ENCODE measurements at places on chromosomes 6 and 20.
A peak's percentile ranks its signal among the peaks of the same experiment; 100 is the strongest.

- peak overlapping the region; percentile 29 for H3K4me3 ChIP-seq
- no peak for DNase-seq
- no peaks in the 10 kb centered on the region for H3K4me1 ChIP-seq
- H3K27ac ChIP-seq: no peak overlapping the region
Measured at GRCh38 chr6:158226655-158227512, 58.7 kb downstream of the GTF2H5 start.

- no peaks in the 10 kb centered on the region for H3K4me1 ChIP-seq
- no peak overlapping the region for H3K4me3 ChIP-seq
- DNase-seq: no peak
- no peak overlapping the region for H3K27ac ChIP-seq
- no peaks in the 10 kb centered on the region for H3K27me3 ChIP-seq
- H3K36me3 ChIP-seq: no peaks in the 10 kb centered on the region
Measured at GRCh38 chr6:40394381-40394780, 192.8 kb downstream of the LRFN2 start.

- DNase-seq: no peak
- peaks cover 2% of the 10 kb centered on the region for H3K4me1 ChIP-seq
- H3K36me3 ChIP-seq: no peaks in the 10 kb centered on the region
Measured at GRCh38 chr6:162636167-162636566, 91.4 kb downstream of the PRKN start.

GRCh38 chr20:41862476-41862875 is 244.3 kb upstream of the CHD6 start:
- H3K36me3 ChIP-seq: no peaks in the 10 kb centered on the region
- H3K27ac ChIP-seq: no peak overlapping the region
- no peak for DNase-seq
- H3K4me3 ChIP-seq: no peak overlapping the region

DNA sequence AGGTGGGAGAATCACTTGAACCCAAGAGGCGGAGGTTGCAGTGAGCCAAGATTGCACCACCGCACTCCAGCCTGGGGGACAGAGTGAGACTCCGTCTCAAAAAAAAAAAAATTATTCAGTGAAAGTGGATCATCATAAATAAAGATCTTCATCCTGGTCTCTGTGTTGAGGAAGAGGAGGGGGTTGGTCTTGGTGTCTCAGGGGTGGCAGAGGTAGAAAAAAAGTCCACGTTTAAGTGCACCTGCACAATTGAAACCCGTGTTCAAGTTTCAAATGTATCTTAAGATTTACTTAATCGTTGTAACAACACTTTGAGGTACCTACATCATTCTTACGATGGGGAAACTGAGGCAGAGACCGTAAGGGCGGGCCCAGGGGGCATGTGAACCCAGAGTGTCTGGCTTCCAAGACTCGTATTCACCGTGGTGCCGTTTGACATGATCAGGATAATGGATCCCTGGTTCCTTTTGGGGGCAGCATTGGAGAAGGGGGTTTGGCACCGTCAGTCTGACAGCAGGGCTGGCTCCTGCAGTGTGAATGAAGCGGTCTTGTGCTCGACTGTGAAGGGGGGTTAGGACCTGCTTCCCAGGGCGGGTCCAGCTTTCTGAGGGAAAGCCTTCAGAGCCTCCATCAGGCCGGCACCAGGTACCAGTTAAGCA is 32.9 kb upstream of the ID1 start:
- peaks cover 8% of the 10 kb centered on the region for H3K4me1 ChIP-seq
- H3K36me3 ChIP-seq: peaks cover 3% of the 10 kb centered on the region
- peak overlapping the region; percentile 91 for H3K27ac ChIP-seq
- no peaks in the 10 kb centered on the region for H3K27me3 ChIP-seq
- no peak for DNase-seq

GRCh38 chr6:64672131-64672530 is 1034.9 kb downstream of the EYS start:
- H3K4me3 ChIP-seq: no peak overlapping the region
- no peak for DNase-seq
- H3K4me1 ChIP-seq: no peaks in the 10 kb centered on the region
- no peaks in the 10 kb centered on the region for H3K27me3 ChIP-seq
- H3K36me3 ChIP-seq: no peaks in the 10 kb centered on the region
- H3K27ac ChIP-seq: no peak overlapping the region

- H3K4me1 ChIP-seq: no peaks in the 10 kb centered on the region
- H3K27ac ChIP-seq: no peak overlapping the region
- DNase-seq: no peak
- H3K36me3 ChIP-seq: no peaks in the 10 kb centered on the region
Measured at GRCh38 chr20:52913650-52914387, 58.3 kb upstream of the TSHZ2 start.

All from neuronal stem cell (in vitro differentiated cells).